Hematopoietic multipotent progenitor cell treated with erythropoietin and hydrocortisone succinate and interleukin-3 and kit ligand, for 15 days (in vitro differentiated cells): ENCODE measurements at places on chromosomes 4 and X.

DNA sequence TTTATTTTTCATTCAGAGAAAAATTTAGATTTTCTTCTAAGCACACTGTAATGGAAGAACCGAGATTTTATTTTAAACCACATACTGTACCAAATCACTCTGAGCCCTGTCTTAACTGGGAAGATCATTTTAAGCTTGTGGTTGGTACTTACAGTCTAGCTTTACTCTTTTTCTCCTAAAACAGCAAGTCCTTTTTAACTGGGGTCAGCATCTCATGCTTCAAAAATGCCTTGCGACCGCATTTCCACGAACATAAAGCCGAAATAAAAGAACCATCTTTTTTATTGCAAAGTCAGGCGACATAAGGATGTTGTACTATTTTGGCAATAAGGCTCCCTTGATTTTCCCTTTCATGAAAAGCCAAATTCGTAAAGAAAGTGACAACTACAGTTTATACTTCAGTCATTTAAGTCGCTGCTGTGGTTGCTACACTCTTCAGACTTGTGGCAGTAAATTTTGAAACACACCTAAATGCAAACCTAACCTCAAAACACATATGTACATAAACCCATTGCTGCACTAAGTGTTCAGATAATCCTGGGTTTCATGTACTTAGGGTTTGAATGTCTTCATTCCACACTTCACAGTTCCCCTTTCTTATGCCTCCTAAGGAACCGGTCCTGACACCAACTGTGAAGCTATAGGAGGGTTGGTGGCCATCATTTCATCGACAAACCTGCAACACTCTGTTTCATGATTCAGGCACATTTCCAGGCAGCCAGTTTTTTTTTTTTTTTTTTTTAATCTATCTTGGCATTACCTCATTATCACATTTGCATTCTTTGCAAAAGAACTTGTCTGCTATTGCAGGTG lies 3.0 kb downstream of the STOX2 start:
- no peak for DNase-seq

- no peak for DNase-seq
These were observed 43.8 kb downstream of the ADGRA3 start for GRCh38 chr4:22471999-22472461.

DNA sequence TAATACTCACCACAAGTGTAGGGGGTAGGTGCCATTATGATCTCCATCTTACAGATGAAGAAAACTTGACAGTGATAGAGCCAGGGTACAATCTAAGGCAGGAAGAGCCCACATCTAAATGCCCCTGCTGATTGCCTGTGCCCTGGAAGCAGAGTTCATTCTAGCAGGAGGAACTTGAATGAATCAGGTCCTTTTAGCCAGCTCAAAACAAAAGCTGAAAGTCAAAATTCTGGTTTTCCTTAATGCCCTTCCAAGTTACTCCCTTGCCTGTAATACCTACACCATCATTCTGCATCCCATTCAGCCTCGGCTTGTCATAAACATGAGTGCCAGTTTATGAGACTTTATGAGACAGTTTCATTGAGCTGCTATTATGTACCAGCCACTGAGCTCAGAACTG lies 89.6 kb downstream of the SCD5 start:
- DNase-seq = no peak

- DNase-seq = no peak
These were observed 1568.9 kb upstream of the IGFBP7 start for GRCh38 chr4:58679051-58679450.

- DNase-seq = no peak
These were observed 83.9 kb downstream of the VEGFC start for GRCh38 chr4:176708771-176709311.

DNA sequence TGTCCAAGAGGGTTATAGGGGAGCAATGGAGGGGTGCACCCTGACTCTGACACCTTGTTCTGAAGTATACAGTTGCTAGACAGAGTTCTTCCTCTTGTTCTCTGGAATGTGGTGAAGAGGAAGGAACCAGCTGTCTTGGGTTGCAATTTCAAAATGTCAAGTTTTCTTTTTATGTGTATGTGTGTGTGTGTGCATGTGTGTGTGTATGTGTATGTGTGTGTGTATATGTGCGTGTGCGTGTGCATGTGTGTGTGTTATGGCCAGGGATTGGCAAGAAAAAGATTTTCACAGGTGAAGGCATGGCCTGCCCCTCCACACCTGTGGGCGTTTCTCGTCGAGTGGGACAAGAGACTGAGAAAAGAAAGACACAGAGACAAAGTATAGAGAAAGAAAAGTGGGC lies 81.6 kb upstream of the ADGRA3 start:
- no peak for DNase-seq

DNA sequence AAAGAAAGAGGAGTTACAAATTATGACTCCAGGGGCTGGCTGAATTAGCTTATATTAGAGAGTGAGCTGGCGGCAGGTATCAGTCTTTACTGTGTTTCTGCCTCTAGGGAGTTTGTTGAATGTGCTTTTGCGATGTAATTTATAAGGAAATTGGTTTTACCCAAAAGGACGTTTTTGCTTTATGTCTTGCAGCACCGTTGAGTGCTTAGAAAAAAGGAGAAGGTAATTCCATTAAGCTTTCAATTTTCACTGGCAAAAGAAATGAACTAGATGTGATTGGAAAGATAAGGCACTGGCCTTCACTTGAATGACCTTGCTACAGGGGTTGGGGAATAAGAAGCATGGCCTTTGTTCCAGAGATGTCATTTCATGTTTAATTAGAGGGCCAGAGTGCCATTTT lies 74.9 kb upstream of the CBR4 start:
- DNase-seq = no peak

GRCh38 chr4:101420661-101421060 lies 73.3 kb upstream of the PPP3CA start:
- DNase-seq = no peak

DNA sequence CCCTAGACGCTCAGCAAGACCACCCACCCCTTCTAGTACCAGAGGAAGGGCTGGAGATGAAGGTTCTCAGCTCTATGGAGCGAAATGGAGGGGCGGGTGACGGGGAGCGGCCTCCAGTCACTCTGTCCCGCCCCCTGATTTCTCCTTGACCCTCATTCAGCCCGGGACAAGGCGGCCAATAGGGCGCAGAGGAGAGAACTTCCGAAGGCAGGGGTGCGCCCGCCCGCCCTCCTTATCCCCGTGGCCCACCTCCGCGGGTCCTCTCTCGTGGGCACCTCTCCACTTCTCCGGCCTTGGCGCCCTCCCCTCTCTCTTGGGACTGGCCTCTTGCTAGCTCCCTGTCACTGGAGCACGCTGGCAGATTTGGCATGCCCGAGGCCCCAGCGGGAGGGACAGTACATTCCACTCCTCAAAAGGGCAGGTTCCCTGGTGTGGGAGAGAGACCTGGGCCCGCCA lies 1.1 kb upstream of the SEPTIN6 start:
- no peak for DNase-seq

GRCh38 chr4:126778348-126778747 lies 854.4 kb upstream of the INTU start:
- DNase-seq = no peak
